ENCODE measurements at places on chromosomes 7 and 10. TPM values are rescaled to one million over a fixed set of nuclear protein-coding genes. Genes with fewer than 3 reads are reported as not detected.
A peak's percentile ranks its signal among the peaks of the same experiment; 100 is the strongest.

NPTX2 gene
- total RNA-seq: 2.4 TPM

DNA sequence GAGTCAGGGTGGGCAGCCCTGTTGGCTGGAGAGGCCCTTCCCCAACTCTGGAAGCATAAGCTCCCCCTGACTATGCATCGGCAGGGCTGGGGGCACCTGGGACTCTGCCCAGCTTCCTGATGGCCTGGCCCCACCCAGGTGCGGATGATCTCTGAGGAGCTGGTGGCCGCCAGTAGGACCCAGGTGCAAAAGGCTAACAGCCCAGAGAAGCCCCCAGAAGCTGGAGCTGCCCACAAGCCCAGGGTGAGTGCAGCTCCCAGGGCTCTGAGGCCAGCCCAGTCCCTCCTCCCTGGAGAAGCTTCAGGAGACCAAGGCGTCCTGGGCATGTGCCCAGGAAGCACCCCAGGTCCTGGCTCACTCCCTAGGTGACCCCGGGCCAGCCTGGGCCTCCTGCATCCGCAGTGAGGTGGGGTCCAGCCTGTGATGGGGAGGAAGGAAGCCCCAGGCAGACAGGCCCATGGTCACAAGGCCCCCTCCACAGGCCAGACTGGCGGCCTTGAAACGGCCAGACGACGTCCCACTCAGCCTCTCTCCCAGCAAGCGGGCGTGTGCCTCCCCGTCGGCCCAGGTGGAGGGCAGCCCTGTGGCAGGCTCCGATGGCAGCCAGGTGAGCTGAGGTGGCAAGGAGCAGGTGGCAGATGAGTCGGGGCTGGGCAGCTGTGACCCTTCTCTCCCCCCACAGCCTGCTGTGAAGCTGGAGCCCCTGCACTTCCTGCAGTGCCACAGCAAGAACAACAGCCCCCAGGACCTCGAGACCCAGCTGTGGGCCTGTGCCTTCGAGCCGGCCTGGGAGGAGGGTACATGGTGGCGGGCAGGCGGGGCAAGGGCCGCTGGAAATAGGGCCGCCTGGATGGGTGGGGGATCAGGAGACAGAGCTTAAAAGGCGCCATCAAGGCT lies 3.0 kb downstream of the LRWD1 start:
- no peak for DNase-seq

- no peak for DNase-seq
These were observed 23.5 kb downstream of the CH25H start for GRCh38 chr10:89183571-89183970.

- DNase-seq: no peak
These were observed 37.3 kb downstream of the INPP5A start for GRCh38 chr10:132574783-132575319.

DNA sequence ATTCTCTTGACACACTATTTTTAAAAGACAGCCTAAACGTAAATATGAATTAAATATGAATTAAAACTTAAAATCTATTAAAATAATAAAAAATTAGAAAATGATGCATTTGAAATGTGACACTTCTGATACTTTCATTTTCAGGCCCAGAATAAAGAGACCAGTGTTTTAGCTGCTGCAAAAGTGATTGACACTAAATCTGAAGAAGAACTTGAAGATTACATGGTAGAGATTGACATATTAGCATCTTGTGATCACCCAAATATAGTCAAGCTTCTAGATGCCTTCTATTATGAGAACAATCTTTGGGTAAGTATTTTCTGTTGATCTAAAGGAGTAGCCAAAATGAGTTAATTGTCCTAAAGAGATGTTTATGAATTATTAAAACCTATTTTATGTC lies 23.6 kb downstream of the SLK start:
- DNase-seq: no peak

COL17A1 gene
- 128 TPM for total RNA-seq

PTN gene
- 20.8 TPM for total RNA-seq

DNA sequence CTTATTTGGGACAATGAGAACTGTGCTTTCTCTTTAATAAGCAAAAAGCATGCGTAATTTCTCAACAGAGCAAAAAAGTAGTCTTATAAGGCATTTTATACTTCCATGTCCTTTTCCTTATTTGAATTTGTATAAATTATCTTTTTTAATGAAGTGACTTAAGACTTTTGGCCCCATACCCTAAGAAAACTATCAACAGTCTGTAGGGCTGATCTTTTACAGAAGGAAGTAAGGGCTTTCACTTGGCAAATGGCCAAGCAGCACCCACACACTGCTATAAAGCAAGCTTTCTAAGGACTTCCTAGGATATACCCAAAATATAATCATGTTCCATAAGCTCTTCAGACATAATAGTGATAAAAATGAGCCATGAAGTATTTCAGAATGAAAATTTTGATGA lies 3.4 kb downstream of the CRPPA start:
- DNase-seq: no peak

CYP2W1 gene
- 17.4 TPM for total RNA-seq

DNA sequence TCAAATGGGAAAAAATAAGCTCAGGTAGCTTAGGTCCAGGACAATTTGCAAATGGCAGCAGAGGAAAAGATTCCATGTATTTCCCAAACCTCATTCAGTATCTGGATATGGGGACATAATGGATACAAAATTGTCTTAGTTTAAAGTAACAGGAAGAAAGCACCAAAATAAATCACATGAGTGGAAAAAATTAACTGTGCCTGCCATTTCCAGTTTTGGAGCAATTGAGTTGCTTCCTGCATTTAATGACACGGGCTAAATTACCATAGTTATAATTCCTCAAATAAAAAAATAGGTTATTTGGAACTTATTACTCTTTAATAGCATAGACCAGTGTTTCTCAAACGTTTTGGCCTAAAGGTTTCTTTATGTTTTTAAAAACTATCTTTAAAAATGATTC lies 6.3 kb upstream of the STAMBPL1 start:
- no peak for DNase-seq

- DNase-seq: no peak
These were observed 10.7 kb downstream of the PEX1 start for GRCh38 chr7:92517631-92518030.

PHKG1 gene
- 8.9 TPM for total RNA-seq

ANKRD2 gene
- 6.4 TPM for total RNA-seq

DNA sequence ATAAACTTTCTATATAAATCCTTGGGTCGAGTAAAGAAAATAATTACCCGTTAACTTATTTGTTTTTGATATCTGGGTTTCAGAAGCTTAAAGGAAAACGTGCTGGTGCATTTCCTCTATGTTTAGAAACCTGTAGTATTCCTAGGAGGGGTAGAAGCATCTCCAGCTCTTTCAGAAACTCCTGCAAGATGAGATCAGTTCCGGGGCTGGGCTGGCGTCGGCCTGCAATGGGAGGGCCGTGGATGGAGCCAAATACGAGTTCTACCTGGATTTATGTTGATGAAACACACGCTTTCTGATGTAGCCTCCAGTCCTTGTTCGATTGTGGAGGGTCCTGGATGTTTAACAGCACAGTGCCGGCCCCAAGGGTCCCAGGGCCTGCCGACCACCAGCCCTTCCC lies 35.8 kb upstream of the DIP2C start:
- no peak for DNase-seq

TUBAL3 gene
- total RNA-seq: 0.20 TPM

DNA sequence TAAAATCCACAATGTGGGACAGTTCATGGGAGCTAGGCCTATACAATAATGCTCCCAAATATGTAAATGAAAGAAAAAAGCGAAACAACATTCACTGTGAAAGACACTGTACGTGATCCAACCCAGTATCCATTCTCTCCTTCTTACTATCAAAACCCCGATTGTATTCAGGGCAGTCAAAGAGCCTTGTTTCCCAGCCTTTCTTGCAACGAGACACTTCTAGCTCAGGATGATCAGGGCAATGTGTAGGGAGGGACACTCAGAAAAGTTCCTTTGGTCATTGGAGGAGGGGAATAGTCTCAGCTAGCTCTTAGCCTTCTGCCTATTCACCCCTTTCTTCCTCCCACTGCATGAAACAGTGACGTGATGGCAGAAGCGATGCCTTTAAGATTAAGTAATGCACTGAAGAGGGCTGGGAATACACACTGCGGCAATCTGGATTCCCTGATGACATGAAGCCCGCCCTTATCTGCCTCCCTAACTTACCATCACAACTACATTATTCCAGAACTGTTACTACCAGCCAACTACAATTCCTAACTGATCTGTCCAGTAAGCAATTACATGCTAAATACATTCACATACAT lies 27.3 kb downstream of the UBE2H start:
- DNase-seq: peak; percentile 76

DNA sequence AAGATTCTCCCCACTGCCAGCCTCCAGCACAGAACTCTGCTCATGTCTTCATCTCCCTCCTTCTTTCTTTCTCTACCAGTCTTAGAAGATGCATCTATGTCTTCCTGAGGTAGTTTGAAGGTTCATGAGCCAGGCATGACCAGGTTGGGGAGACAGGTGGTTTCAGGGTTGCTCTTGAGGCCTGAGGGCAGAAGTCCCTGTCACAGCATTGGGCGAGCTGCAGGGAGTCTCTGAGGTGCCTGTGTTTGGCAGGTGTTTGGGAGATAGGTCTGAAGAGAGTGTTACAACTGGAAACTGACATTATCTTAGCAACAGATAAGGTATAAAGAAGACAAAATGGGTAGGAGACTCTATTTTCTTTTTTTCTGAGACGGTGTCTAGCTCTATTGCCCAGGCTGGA lies 18.7 kb downstream of the PRSS2 start:
- DNase-seq: no peak

DNA sequence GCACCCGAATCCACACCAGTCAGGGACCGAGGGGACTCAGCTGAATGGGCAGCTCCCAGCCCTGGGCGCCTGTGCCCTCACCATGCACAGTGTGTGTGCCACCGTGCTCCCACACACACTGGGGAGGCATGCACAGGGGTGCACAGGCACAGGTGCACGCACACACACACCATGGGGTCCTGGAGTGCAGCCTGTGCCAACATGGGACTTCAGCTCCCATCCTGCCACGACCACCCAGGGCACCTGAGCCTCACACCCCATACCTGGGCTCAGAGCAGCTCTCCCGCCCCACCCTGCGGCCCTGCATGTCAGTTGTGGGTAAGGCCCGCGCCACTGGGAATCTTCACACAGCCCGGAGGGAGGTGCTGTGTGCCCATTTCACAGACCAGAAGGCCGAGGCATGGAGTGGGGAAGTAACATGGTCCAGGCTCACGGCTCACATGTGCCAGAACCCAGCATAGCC lies 8.0 kb downstream of the ELFN1 start:
- no peak for DNase-seq

CYP3A7 gene
- 0.39 TPM for total RNA-seq

DNA sequence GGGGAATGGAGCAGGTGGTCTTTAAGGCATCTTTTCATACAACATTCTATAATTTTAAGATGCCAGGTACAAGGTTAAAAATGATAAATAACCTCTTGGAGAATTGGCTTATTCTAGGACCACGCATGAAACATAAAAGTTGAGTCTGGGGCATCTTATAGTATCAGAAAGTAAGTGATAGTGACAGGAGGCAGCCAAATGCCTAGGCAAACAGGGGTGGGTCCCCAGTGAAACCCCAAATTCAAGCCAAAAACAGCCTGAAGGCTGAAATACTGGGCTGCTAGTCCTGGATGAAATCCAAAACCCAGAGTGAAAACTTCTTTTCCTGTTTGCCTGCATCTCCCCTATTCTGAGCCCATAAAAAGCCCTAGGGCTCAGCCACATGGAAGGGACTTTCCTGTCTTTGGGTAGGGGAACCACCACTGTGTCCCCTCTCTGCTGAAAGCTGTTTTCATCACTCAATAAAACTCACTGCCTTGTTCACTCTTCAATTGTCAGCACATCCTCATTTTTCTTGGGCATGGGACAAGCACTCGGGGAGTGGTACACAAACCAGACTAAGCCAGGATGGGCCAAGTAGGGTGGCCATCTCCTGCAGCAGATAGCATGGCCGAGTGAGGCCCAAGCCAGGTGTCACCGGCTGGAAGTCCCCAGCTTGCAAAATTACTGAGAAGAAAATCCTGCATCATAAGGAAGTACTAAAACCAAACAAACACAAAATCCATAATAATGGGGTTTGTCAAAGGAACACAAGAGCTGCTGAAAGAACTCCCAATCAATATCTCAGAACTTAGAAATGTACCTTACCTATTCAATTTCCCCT lies 241.6 kb upstream of the GALNT17 start:
- no peak for DNase-seq

GRCh38 chr10:104340111-104340526 lies 1.9 kb upstream of the ITPRIP start:
- DNase-seq: no peak

SERPINE1 gene
- total RNA-seq: 18.1 TPM

- DNase-seq: no peak
These were observed 56.6 kb downstream of the CLRN3 start for GRCh38 chr10:127836176-127836575.

GRCh38 chr7:77954773-77955555 lies 156.4 kb downstream of the PHTF2 start:
- DNase-seq: no peak

DNA sequence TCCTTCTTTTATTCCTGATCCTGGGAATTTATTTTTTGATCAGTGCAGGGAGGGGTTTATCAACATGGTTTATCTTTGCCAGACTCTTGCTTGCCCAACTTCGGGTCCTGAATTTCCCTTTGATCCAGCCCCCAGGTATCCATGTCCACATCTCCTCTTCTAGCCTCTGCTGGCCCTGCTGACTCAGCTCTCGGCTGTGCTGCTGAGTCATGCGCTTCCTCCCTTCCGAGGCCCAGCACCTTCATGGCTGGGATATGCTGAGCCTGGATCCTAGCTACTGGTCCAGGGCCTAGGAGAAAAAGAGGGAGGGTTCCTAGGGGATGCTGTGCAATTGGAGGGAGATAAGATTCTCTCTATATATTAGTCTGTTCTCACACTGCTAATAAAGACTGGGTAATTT lies 380.7 kb upstream of the SHH start:
- no peak for DNase-seq

DNA sequence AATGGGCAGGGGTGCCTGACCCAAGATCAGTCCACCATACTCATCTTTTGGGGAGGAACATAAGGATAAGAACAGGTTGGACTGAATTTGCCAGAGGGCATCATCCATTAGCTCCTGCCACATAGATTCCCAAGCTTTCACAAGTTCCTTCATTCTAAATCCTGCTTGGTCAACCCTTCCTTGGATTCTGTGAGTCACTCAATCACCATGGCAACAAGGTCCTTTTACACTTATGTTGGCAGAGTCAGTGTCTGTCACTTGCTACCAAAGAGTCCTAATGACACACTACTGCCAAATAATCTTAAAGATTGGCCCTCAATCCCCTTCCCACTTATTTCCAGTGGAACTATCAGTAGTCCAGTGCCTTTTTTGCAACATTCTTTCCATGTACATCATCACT lies 5.0 kb upstream of the LGI1 start:
- DNase-seq: no peak

Measured in skin of body (tissue), 3 donors.